ENCODE measurements at places on chromosomes 5 and 9. TPM values are rescaled to one million over a fixed set of nuclear protein-coding genes. Genes with fewer than 3 reads are reported as not detected.

- no peak for DNase-seq
These were observed 4.3 kb upstream of the AFAP1L1 start for GRCh38 chr5:149267241-149267973.

The NEUROG1 gene
- total RNA-seq: not detected

DNA sequence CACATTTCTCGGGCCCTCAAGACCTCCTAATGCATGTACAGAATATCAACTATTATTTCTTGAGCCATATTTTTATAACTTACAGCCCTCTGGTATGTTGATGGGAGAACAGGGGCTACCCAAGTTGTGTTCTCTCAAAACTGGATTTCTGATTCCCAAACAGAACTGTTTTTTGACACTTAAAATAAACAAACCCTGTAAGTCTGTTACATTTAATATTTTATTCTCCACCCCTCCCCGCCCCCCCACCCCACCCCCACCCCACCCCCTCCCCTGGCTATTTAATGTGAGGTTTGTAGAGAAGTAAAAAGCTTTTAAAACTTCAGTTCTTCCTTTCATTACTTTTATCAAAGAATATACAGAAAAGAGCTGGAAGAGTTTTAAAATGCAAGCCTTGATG, 77.9 kb downstream of the FOXB2 start:
- DNase-seq: no peak

DNA sequence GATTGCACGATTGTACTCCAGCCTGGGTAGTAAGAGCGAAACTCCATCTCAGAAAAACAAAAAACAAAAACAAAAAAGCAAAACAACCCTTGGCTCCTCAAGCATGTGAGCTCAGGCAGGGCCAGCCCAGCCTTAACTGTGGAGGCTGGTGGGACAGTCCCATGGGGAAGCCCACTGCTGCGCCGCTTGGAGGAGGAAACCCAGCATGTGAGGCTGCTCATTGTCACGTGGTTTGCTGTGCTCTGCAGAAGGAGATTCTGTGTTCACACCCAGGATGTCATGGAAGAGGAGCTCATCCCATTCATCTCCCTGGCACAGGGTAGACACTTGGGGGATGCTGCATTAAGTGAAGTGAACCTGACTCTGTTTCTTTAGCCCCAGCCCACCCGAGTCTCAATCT, 4.0 kb downstream of the ZBED3 start:
- no peak for DNase-seq

The CYSRT1 gene
- 10.7 TPM for total RNA-seq

The SYK gene
- total RNA-seq: not detected

GRCh38 chr5:143923634-143924266, 111.8 kb downstream of the HMHB1 start:
- no peak for DNase-seq

DNA sequence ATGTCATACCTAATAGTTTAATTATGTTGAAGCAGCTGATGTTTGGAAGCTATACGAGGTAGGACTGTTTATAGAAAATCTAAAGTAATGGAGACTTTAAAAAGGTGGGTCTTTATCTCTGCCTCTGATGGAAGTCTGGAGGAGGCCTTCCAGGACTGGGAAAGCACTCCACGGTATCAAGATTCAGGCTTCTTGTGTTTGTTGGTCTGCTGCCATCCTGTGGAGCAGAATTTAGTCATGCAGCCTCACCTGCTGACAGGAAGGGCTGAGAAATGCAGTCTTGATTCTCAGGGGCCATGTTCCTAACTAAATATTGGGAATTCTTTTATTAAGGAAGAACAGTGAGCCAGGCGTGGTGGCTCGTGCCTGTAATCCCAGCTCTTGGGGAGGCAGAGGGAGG, 15.9 kb downstream of the SPDL1 start:
- no peak for DNase-seq

Measured in G401 (cell line).